ENCODE measurements at places on chromosomes 2 and 18. TPM values are rescaled to one million over a fixed set of nuclear protein-coding genes. Genes with fewer than 3 reads are reported as not detected.

DNA sequence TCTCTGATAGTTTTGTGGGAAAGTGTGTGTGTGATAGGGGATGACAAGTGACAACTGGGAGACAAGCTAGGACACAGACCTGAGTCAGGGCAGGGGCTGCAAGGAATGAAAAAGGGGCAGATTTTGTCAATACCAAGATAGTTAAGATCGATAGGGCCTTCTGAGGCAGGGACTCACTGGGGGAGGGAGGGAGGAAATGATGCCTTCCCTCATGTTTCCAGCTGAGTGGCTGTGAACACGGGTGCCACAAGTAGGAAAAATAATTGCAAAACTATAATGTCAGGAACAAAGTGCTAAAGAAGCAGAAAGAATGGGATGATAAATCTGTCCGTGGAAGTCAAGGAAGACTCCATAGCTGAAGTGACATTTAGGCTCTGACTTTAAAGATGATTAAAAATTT, 24.2 kb downstream of the CDH2 start:
- DNase-seq, result no peak
- peak overlapping the region; percentile 7 for H3K4me3 ChIP-seq
- no peaks in the 10 kb centered on the region for H3K27me3 ChIP-seq
- H3K4me1 ChIP-seq, result peaks cover 40% of the 10 kb centered on the region
- no peaks in the 10 kb centered on the region for H3K36me3 ChIP-seq

GRCh38 chr2:70083344-70084156, 3.7 kb upstream of the PCBP1 start:
- DNase-seq, result no peak
- H3K4me1 ChIP-seq, result peaks cover 11% of the 10 kb centered on the region
- peaks cover 22% of the 10 kb centered on the region for H3K27me3 ChIP-seq
- peak overlapping the region; percentile 60 for H3K4me3 ChIP-seq

Gene RIT2
- not detected for total RNA-seq

GRCh38 chr18:61901323-61901986, 8.6 kb upstream of the RNF152 start:
- DNase-seq, result peak; percentile 51
- H3K36me3 ChIP-seq, result no peaks in the 10 kb centered on the region
- H3K27me3 ChIP-seq, result no peaks in the 10 kb centered on the region
- no peaks in the 10 kb centered on the region for H3K4me1 ChIP-seq

- H3K27ac ChIP-seq, result no peak overlapping the region
- peaks cover 5% of the 10 kb centered on the region for H3K4me1 ChIP-seq
- H3K36me3 ChIP-seq, result peaks cover 6% of the 10 kb centered on the region
- no peak overlapping the region for H3K4me3 ChIP-seq
Observed at GRCh38 chr2:126916744-126917143, 18.1 kb downstream of the TEX51 start.

GRCh38 chr2:132372276-132372675, 44.3 kb upstream of the GPR39 start:
- no peak overlapping the region for H3K27ac ChIP-seq
- H3K27me3 ChIP-seq, result peaks cover 2% of the 10 kb centered on the region
- no peak for DNase-seq
- H3K4me1 ChIP-seq, result no peaks in the 10 kb centered on the region
- peaks cover 10% of the 10 kb centered on the region for H3K36me3 ChIP-seq
- H3K4me3 ChIP-seq, result no peak overlapping the region

GRCh38 chr2:8595428-8595805, 86.4 kb upstream of the ID2 start:
- no peak for DNase-seq
- H3K27ac ChIP-seq, result no peak overlapping the region
- H3K36me3 ChIP-seq, result no peaks in the 10 kb centered on the region
- H3K4me3 ChIP-seq, result no peak overlapping the region
- H3K4me1 ChIP-seq, result peaks cover 7% of the 10 kb centered on the region
- peaks cover 7% of the 10 kb centered on the region for H3K27me3 ChIP-seq

- no peak for DNase-seq
- H3K4me1 ChIP-seq, result peaks cover 49% of the 10 kb centered on the region
- H3K27me3 ChIP-seq, result peaks cover 3% of the 10 kb centered on the region
- no peak overlapping the region for H3K27ac ChIP-seq
- peaks cover 7% of the 10 kb centered on the region for H3K36me3 ChIP-seq
Observed at GRCh38 chr2:45755585-45756335, 104.3 kb downstream of the PRKCE start.

Gene CXCR4
- total RNA-seq, result 215 TPM

DNA sequence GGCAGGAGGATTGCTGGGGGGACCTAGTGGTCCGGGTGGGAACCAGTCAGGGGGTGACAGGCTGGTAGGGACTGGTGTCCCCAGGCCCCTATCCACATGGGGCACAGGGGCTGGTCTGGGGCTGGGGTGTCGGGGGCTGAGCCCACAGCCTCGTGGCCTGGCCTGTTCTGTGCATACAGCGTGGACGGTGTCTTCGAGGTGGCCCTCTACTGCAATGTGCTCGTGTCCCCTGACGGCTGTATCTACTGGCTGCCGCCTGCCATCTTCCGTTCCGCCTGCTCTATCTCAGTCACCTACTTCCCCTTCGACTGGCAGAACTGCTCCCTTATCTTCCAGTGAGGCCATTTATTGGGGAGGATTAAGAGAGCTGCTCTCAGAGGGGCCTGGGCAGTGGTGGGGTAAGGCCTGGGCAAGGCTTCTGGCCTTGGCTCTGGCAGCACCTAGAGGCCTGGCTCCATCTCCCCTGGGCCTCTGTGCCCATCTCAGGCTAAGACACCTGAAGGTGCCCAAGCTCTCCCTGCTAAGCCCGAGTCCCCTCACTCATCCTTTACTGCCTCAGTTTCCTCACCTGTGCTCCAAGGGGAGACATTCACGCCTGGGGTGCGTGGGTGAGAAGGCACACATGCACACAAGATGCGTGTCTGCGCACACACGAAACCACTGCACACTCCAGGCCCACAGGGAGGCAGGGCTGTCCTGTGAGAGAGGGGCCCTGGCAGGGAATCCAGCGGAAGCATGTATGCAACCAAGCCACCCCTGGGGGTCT, 1.9 kb downstream of the CHRNG start:
- no peak overlapping the region for H3K4me3 ChIP-seq
- H3K4me1 ChIP-seq, result peaks cover 3% of the 10 kb centered on the region
- peaks cover 6% of the 10 kb centered on the region for H3K36me3 ChIP-seq
- no peak overlapping the region for H3K27ac ChIP-seq
- DNase-seq, result no peak

DNA sequence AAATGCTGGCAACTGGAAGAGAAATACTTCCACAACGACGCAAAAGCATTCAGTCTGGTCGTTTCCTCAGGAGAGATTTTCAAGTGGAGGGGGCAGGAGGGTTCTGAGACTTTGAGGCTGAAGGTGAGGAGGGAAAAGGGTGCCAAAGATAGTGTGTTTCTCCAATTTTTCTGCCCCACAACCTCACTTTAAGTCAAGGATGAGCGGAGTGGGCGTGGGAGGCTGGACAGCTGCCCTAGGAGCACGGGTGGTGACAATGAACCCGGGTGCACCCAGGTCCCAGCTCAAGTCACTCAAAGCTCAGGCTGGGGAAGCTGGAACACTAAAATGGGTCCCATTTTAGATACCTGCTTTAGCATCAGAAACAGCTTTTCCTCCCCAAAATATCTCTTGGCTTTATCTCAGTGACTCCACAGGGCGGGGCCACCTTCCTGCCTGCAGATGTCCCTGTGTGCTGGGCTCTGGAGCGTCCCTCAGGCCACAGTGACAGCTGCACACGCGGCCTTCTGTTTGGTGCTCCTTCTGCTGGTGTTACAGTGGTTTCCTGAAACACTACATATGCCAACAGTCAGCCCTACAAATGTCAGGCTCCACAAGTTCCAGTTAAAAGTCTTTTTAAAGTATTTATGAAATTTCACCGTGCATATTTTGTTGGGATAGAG, 1.4 kb upstream of the MBP start:
- H3K4me1 ChIP-seq, result peaks cover 36% of the 10 kb centered on the region
- H3K36me3 ChIP-seq, result no peaks in the 10 kb centered on the region
- DNase-seq, result peak; percentile 84
- H3K27ac ChIP-seq, result peak overlapping the region; percentile 98

DNA sequence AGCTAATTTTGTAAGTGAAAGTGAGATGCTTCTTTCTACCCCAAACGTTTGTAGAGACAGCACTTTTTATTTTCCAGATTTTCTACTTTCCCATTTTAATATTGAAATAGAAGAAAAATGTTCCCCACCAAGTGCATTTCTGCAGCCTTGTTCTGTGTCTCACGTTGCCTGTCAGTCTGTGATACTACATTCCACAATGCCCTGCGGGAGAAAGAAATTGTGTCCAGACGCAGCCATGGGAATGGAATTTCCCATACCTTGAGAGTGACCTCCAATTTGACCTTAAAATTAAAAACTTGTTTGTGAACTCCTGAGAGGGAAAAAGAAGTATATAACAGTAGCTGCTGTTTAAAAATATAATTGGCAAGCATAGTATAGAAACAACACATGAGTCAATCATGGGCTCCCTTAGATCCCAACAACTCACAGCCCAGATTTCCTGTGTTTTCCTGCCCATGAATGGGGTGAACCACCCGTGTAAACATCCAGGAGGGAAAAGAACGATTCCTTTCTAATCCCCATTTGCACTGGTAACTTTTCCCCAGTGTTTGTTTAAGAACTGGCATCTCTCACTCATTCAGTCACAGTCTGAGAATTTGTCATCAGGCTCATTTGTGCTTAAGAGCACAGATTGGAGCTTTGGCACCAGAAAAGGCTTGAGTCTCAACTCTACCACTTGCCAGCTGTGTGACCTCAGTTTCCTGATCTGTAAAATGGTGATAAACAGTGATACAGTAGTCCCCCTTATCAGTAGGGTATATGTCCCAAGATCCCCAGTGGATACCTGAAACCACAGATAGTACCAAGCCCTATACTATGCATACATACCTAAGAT, 166.1 kb upstream of the ZNF521 start:
- peaks cover 5% of the 10 kb centered on the region for H3K36me3 ChIP-seq
- H3K4me1 ChIP-seq, result peaks cover 4% of the 10 kb centered on the region
- no peak overlapping the region for H3K4me3 ChIP-seq
- H3K27ac ChIP-seq, result no peak overlapping the region
- H3K27me3 ChIP-seq, result no peaks in the 10 kb centered on the region

Gene IL1RN
- total RNA-seq, result not detected

Gene ZNF892
- 21.1 TPM for total RNA-seq

- H3K36me3 ChIP-seq, result no peaks in the 10 kb centered on the region
- H3K27me3 ChIP-seq, result peaks cover 7% of the 10 kb centered on the region
- no peak overlapping the region for H3K27ac ChIP-seq
- DNase-seq, result no peak
Observed at GRCh38 chr2:119488245-119489214, 35.8 kb downstream of the SCTR start.

DNA sequence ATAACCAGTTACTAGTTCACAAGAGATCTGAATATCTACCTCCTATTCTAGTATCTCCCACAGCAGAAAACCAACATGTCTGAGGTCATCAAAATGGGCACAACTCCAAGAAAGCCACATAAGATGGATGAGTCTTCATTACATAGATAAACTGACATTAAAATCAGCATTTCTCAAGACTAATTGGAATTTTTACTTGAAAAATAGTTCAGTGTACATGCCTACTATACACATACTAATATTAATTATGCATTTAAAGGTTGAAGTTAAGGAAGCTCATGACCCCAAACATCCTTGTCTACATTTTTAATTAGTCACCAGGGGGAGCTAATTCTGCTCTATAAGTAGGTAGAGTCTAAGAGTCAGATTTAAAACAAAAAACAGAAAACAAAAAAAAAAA, 41.9 kb downstream of the ZNF521 start:
- no peak overlapping the region for H3K27ac ChIP-seq
- H3K4me3 ChIP-seq, result no peak overlapping the region
- H3K36me3 ChIP-seq, result no peaks in the 10 kb centered on the region
- H3K4me1 ChIP-seq, result peaks cover 5% of the 10 kb centered on the region

DNA sequence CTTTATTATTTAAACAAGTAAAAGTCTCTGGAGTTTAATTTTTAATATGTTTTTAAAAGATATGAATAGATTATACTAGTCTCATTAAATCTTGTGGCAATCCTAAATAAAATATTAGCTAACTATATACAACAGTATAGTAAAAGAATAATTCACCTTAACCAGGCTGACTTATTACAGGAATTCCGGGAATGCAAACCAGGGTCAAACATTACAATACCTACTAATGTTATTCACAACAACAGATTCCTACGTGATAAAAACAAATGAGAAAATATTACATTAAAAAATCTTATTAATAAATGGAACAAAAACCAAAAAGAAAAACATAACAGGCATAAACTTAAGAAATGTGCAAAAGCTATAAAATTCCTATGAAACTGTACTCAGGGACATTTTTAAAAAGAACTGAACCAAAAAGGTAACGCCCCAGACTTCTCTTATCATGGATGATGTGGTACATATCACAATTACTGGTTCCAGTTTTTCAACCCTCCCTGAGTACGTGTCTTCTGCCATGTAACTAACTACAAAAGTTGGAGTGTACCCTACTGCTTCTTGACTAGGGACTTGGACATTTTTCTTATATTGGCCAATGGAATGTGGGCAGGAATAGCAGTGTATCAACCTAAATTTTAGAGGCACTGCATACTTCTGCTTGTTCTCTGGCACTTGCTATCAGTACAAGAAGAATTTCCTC, 20.2 kb downstream of the TTC21B start:
- H3K4me1 ChIP-seq, result no peaks in the 10 kb centered on the region
- H3K4me3 ChIP-seq, result no peak overlapping the region
- no peaks in the 10 kb centered on the region for H3K27me3 ChIP-seq
- H3K27ac ChIP-seq, result no peak overlapping the region

Gene TAF4B
- 1.4 TPM for total RNA-seq

GRCh38 chr2:174577967-174578589, 19.5 kb downstream of the WIPF1 start:
- H3K27me3 ChIP-seq, result no peaks in the 10 kb centered on the region
- no peak for DNase-seq
- H3K4me3 ChIP-seq, result no peak overlapping the region
- H3K27ac ChIP-seq, result no peak overlapping the region
- peaks cover 2% of the 10 kb centered on the region for H3K4me1 ChIP-seq

DNA sequence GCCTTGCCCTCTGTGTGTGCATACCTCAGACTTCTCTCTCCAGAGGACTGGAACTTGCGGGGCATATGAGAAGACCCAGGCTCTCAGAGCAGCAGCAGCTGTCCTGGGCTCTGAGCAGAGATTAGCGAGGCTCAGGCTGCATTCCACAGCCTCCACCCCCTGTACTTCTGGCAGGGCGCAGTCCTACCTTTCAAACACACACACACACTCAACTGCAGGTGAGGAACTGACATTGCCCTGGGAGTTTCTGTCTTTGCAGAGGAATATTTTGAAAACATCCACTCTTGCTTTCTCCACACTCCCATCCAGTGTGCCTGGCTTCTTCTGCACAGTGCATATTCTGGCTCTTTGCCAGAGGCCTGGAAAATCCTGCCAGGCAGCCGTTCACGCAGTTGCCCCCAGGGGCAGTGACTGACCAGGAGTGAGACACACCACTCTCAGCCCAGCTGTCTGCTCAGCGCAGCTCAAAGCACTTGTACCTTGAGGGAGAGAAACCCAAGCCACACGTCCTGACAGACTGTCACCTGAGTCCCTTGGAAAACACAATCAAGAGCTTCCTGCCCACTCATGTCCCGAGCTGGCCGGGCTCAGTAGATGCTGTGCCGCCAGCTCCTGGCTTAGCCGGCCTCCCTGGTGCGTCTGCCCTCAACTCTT, 460.8 kb downstream of the RNF144A start:
- peak overlapping the region; percentile 44 for H3K27ac ChIP-seq
- peaks cover 15% of the 10 kb centered on the region for H3K4me1 ChIP-seq
- H3K36me3 ChIP-seq, result no peaks in the 10 kb centered on the region
- DNase-seq, result peak; percentile 75
- H3K4me3 ChIP-seq, result no peak overlapping the region

GRCh38 chr2:217732992-217733391, 269.8 kb downstream of the TNS1 start:
- DNase-seq, result no peak
- no peak overlapping the region for H3K4me3 ChIP-seq
- H3K36me3 ChIP-seq, result no peaks in the 10 kb centered on the region
- no peak overlapping the region for H3K27ac ChIP-seq

GRCh38 chr2:8438996-8439395, 242.9 kb upstream of the ID2 start:
- H3K36me3 ChIP-seq, result no peaks in the 10 kb centered on the region
- DNase-seq, result no peak
- H3K27me3 ChIP-seq, result no peaks in the 10 kb centered on the region

Gene CIB4
- not detected for total RNA-seq

Data from glutamatergic neuron (in vitro differentiated cells).